ENCODE measurements at places on chromosomes 1 and 21.

GRCh38 chr1:228314658-228315483 is 91.8 kb downstream of the TRIM11 start:
- peak; percentile 32 for DNase-seq

DNA sequence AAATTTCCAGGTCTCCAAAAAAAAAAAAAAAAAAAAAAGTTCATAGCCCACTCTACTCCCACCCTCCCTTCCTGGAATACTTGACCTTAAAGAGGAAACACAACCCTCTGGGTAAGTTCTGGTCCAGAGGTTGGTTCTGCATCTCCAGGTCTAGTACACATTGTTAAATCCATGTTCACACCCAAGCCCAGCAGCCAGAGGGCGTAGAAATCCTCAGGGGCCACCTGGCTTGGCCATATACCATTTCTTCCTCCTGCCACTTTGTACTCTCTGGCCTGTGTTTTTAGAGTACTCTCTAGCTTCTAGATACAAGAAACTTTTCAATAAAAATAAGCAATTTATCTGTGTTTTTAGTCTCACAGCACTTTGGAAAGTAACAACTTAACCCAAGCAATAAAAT is 89.3 kb downstream of the PHTF1 start:
- DNase-seq = no peak

GRCh38 chr1:73593804-73594203 is 604.2 kb downstream of the LRRIQ3 start:
- DNase-seq = no peak

DNA sequence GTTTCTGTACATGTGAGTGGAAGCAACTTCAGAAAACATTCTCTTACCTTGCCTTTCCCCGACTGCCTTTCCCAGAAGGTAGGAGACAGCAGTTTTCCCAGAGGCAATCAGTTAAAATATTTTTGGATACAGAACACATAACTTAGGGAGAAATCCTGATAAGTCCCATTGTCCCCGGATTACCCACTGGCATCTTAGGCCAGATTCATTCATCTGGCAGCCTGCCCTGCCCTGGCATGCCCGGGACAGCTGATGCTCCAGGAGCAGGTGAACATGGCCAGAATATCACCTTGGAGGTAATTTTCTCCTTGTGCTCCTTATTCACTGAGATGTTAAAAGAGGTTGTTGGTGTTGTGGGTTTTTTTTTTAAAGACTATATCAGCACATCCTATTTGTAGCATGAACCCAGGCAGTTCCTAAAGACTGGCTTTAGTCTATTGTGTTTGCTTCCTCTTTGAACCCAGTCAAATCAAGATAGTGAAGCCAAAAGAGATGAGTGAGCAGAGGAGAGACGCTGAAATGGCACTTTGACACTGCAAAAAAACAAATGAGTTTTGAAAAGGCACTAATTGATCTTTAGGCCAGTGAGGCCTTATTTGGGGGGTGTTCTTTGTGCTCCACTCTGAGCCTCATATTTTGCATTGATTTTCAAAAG is 139.6 kb downstream of the PLPP3 start:
- DNase-seq = no peak

- DNase-seq = no peak
Observed at GRCh38 chr1:165836664-165837482, 9.5 kb downstream of the UCK2 start.

GRCh38 chr21:44887807-44888580 is 14.5 kb upstream of the PTTG1IP start:
- DNase-seq = no peak

DNA sequence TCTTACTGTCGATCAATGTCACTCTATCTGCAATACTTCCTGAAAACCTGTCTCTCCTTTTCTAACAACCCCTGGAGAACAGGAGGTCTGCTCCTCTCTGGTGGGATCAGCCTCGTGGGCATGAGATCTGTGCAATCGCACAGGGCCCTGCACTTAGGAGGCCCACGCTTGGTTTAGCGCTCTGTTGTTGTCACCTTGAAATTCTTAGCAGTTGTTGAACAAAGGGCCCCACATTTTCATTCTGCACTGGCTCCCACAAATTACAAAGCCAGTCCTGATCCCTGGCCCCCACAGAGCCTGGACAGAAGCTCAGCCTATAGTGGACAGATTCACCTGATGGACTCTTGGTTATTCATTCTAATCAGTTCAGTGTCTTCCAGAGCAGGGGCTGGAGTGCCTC is 18.6 kb downstream of the SPOCD1 start:
- DNase-seq = no peak

DNA sequence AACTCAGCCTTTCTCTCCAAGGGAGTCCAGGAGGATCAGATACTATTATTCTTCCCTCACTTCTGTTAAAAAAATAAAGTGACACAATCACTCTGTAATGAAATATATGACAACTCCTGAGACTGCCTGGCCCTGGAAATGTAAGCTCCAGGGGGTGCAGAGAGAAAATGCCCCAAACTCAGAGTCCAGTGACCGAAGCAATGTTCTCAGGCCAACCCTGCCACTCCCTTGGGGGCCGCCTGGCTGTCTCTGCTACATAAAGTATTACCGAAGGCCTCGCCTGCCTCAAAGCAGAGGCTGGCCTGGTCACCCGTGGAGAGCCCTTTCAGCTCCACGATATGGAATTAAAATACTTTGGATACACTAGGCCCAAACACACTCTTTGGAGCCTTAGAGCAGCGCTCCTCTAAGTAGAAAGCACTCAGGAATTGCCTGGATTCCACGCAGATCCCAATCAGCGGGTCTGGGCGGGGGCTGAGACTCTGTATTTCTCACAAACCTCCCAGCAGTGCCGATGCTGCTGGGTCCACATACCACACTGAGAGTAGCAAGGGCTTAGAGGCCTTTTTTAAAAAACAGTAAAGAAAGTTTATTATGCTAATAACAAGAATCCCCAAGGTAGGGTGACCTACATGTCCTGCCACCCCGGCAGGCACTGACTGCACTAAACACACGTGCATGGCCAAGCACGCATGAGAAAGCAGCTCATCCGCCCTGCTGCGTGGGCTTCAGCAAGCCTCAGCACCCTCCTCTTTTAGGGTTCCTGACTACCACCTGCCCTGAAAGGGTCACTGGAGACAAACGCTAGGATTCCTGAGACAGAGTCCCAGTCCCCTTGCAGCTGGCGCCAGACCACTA is 31.1 kb downstream of the TMCO4 start:
- no peak for DNase-seq

- DNase-seq = no peak
Observed at GRCh38 chr1:9826616-9827015, 2.9 kb upstream of the CLSTN1 start.

DNA sequence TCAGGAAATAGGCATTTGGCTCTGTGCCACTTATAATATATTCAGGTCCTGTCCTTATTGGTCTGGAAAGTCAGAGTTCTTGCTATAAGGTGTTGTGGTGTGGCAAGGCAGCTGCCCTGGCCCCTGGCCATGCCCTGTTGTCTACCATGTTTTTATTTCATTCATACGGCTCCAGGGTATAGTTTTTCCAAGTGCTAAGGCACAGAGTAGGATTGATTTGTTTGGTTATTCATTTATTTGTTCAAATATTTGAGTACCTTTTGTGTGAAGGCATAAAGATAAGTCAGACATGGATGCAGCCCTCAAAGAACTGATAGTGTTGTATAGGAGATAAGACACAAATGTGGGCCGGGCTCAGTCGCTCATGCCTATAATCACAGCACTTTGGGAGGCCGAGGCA is 10.1 kb downstream of the ZBTB8B start:
- DNase-seq = no peak

DNA sequence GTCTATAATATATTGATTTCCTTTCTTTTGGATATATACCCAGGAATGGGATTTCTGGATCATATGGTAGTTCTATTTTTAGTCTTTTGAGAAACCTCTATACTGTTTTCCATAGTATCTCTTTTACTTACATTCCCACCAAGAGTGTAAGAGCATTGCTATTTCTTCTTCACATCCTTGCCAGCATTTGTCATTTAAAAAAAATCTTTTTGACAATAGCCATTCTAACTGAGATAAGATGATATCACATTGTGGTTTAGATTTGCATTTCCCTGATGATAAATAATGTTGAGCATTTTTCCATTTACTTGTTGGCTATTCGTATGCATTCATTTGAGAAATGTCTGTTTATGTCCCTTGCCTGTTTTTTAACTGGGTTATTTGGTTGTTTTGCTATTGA is 467.4 kb downstream of the COL11A1 start:
- DNase-seq = no peak

DNA sequence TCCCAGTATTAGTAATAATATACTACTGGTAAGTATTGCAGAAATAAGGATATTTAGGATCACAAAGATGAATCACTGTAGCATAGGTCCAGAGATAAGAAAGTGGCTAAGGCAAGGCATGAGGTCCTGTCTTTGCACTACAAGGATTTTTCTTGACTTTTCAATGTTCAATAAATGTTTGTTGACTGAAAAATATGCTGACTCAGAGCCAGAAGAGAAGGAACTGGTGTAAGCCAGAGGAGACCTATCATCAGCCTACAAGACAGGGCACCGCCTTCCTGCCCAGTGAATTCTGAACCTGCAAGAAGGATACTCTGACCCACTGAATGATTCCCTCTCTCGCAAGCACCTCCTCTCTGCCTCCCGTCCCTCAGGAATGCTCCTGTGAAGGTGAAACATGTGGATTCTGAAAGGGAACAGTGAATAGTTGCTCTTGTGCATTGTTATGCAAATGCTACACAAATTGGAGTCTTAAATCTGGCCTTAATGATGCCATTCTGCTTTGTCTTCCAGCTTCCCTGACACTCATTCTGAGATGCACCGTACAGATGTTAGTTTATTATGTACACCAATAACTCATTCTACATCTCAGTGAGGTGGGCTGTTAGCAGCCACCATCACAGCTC is 540.0 kb downstream of the OMA1 start:
- DNase-seq = no peak

- no peak for DNase-seq
Observed at GRCh38 chr1:243844186-243844585, 5.9 kb downstream of the AKT3 start.

DNA sequence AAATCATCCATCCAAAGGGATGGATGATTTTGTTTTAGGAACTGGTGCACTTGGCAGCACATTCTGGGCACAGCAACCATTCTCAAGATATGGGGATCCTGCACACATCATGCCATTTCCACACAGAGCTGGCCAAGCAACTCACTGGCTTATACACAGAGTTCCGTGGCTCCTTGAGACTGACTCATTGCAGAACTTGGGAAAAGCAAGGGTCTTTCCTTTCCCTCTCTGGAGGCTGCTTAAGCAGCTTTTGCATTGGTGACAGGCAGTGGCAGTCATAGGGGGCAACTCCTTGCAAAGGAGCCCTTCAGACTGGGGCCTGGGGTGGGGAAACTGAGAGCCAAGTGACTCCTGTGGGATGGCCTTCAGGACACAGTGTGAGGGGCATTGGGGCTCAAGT is 1.9 kb upstream of the MAD2L2 start:
- no peak for DNase-seq

- no peak for DNase-seq
Observed at GRCh38 chr1:28915031-28915895, 894 bp downstream of the EPB41 start.

- DNase-seq = no peak
Observed at GRCh38 chr1:241186716-241187115, 170.3 kb downstream of the RGS7 start.

- DNase-seq = no peak
Observed at GRCh38 chr1:109722908-109723691, 11.0 kb downstream of the GSTM5 start.

GRCh38 chr1:85799737-85800136 is 91.5 kb upstream of the ZNHIT6 start:
- DNase-seq = no peak

- no peak for DNase-seq
Observed at GRCh38 chr1:35646043-35646442, 4.7 kb upstream of the PSMB2 start.

GRCh38 chr1:10888291-10888690 is 91.8 kb upstream of the CASZ1 start:
- no peak for DNase-seq

DNA sequence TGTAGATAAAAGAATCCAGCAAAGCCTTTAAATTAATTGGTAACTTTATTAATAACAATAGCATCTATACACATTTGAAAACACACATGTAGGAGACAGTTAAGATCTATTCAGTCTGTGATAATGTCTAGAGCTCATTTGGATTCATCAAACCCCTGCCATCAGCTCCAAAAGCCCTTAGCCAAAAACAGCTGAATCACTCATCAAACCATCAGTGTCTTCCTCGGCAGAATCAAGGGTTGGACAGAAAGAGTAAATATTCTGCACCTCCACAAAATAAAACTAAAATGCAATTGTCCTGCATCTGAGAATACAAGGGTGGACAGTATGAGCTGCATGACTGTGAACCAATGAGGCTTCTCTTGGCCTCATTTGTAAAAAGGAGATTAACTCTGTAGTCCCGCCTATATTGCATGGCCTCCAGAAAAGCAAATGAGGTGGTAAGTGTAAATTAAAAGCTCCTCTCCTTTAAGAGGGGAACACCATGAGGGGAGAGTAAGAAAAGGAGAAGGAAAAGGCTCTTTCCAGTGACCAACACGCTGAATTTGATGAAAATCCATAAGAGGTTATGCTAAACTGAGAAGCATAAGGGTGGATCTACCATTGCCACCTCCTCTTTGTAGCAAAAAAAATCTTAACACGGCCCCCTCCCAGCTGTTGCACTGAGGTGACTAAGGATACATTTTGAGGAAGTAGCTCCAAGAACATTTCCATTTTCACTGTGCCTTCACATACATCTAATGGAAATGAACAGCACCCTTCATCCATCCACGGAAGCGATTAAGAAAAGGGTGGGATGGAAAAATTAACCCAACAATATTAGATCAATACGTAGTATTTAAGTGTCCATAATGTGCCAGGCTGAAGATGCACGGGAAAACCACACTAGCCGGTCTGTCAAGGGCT is 14.7 kb upstream of the BOLA1 start:
- DNase-seq = no peak

GRCh38 chr1:23362218-23362713 is 7.4 kb downstream of the ZNF436 start:
- no peak for DNase-seq

GRCh38 chr1:242477944-242478343 is 46.6 kb downstream of the PLD5 start:
- DNase-seq = no peak

DNA sequence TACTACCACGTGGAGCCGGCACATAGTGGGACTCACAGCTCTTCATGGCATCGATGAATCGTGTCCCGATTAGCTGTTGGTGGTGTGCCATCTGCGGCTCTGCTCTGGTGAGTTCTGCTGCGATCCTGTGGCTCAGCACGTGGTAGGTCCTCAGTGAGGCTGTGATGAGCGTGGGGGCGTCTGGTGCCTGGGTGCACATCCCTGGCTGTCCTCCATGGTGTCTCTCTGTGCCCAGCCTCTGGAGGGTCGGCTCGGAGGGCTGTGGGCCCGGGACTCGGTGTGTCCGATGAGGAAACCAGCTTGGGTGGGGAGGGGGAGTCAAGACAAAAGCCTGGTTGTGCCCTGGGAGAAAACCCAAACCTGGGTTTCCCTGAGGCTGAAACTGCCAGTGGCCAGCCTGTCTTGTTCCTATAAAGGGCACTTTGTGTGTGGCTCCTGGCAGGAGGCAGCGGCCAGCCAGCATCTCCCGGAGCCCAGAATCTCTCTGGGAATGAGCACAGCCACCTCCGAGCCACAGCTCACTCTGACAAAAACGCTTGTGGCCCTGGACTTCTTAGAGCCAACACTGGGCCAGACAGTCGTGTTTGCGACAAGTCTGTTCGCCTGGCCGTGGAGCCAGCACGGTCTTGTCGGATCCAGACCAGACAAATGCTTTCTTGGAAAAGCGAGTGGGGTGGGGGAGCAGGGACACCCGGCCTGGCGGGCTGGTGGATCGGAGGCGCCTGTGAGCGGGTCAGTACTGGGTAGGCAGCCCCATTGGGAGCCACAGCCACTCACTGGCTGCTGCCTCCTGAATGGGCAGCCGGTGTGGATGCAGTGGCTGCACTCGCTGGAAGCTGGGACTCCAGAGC is 31.8 kb downstream of the SPSB1 start:
- DNase-seq = no peak
